ENCODE measurements at places on chromosomes 6 and 20.

DNA sequence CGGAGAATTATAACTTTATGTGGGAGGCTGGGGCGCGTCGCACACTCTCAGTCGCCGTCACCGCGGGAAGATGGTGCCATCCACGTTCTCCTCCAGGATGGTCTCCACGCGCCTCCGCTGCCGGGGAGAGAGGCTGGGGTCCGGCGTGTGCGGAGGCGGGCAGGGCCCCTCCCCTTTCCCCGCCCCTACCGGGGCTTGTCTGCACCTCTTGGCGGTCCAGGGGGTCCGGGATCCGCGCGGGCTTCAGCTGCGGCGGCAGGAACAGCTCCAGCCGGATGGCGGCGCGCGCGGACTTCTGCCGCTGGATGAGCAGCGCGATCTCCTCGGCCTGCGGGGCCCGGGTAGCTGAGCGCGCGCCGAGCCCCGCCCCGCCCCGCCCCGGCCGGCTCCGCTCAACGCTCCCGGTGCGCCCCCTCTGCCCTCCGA lies 807 bp downstream of the LKAAEAR1 start:
- DNase-seq = peak; percentile 81

- no peak for DNase-seq
These were observed 32.4 kb upstream of the RPP40 start for GRCh38 chr6:5036269-5036668.

GRCh38 chr20:47543006-47543431 lies 41.3 kb downstream of the NCOA3 start:
- no peak for DNase-seq

- DNase-seq = no peak
These were observed 85.5 kb upstream of the TENT5A start for GRCh38 chr6:81838031-81838430.

DNA sequence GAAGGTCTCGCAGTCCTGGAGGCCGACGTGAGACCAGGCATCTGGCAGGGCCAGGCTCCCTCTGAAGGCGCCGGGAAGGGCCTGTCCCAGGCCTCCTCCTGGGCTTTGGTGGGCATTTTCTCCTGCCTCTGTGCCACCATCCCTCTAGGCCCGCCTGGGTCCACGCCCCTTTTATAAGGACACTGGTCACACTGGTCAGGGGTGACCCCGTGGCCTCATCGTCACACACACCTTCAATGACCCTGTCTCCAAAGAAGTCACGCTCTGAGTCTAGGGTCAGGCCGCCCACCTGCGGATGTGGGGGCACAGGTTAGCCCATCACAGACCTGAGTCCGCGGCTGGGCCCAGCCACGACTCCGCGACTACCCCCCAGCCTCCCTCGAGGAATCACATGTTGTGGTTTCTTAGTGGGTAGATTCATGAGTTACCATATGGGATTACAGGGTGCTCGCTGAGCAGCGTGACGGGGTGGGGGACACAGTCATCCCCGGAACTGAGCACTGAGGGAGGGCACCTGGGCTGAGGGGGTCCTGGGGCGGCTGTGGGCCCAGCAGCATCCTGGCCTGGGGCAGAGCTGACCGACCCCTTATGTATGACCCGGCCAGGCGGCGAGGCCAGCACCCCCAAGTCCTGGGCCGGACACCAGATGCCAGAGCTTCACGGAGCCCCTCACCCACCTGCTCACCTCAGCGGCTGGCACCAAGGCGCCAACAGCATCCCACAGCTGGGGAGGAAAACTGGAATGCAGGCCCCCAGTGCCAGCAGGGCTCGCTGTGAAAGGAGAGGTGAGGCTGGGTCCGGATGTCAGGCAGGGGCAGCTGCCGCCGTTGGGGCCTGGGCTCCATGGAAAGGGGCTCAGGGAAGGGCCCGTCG lies 115.9 kb downstream of the DLL1 start:
- DNase-seq = no peak

- DNase-seq = no peak
These were observed 387.8 kb upstream of the RUNX2 start for GRCh38 chr6:44940367-44940766.

- no peak for DNase-seq
These were observed 216.1 kb upstream of the SGK1 start for GRCh38 chr6:134533991-134534390.

GRCh38 chr6:102742028-102742427 lies 1348.5 kb downstream of the GRIK2 start:
- DNase-seq = no peak

GRCh38 chr6:53837865-53838769 lies 43.3 kb downstream of the LRRC1 start:
- no peak for DNase-seq

- DNase-seq = no peak
These were observed 41.2 kb upstream of the POLR1H start for GRCh38 chr6:30019819-30020218.

DNA sequence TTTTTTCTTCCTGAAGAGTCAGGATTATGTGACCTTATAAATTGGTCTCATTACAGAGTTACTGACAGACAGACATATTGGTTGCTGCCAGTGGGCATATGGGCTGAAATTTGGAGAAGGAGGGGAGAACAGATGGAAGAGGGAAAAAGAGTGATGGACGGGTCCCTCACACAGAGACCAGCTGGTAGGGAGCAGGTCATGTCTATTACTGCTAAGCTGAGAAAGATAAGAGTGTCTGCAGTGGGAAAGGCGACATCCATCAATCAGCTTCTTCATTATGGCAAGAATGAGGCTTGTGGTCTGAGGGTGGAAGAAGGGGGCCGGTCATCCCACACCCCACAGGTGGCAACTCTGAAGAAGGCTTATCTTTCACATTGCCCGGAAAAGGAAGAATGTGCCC lies 353.8 kb upstream of the RSPO3 start:
- no peak for DNase-seq

DNA sequence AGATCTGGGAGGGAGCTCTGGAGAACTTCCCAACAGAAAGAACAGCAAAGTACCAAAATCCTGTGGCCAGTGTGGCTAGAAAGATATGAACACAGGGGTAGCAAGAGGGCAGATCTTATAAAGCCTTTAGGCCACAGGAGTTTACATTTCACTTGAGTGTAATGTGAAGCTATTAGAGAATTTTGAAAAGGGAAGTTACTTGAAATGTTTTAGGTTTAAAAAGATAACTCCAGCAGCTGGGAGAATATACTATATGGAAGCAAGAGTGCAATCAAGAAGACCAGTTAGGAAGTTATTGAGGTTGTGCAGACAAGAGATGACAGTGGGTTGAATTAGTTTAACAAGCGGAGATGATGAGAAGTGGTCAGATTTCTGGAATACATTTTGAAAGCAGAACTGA lies 7.9 kb downstream of the SUPT3H start:
- no peak for DNase-seq

GRCh38 chr6:107264357-107264840 lies 149.1 kb upstream of the BEND3 start:
- peak; percentile 38 for DNase-seq

- no peak for DNase-seq
These were observed 142.5 kb downstream of the CD164 start for GRCh38 chr6:109239651-109240321.

DNA sequence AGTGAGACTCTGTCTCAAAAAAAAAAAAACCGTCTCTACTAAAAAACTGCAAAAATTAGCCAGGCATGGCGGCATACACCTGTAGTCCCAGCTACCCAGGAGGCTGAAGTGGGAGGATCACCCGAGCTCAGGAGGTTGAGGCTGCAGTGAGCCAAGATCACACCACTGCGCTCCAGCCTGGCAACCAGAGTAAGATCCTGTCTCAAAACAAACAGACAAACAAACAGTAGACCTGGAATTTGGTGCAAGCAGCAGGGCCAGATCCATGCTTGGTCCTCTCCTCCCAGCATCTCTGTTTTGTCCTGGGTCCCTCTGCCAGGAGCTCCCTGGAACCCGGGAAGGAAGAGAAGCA lies 11.6 kb downstream of the RIPOR3 start:
- no peak for DNase-seq

DNA sequence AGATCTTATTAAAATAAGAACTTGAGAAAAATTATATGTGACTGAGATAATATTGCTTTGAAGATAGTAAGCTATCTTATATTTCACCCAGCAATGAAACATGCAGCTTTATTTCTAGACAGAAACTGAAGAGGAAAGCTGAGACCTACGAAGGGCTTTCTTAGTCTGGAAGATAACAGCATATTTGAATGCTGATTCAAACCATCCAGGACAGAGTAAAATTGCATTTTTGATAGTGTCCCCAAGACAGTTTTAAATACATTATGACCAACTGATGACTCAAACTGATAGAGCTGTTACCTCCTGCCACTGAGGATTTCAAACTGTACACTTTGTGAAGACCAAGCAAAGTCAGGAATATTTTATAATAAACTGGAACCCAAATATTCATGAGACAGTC lies 409.6 kb downstream of the GRIK2 start:
- DNase-seq = no peak

DNA sequence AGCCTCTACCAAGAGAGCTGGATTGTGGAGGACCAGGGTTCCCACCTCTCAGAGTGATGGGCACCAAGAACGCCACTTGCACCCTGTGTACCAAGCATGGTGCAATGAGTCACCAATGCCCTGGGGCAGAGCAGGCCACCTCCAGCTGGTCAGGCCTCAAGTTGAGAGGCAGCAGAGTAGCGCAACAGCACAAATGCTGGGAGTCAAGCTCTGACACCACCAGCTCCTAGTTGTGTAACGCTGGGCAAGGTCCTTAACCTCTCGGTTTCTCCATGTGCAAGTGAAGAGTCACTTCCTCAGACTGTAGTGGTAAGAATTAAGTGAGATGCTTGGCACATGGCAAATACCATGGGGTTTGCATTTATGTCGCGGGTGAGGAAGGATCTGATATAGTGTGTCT lies 25.6 kb downstream of the GFOD1 start:
- DNase-seq = no peak

DNA sequence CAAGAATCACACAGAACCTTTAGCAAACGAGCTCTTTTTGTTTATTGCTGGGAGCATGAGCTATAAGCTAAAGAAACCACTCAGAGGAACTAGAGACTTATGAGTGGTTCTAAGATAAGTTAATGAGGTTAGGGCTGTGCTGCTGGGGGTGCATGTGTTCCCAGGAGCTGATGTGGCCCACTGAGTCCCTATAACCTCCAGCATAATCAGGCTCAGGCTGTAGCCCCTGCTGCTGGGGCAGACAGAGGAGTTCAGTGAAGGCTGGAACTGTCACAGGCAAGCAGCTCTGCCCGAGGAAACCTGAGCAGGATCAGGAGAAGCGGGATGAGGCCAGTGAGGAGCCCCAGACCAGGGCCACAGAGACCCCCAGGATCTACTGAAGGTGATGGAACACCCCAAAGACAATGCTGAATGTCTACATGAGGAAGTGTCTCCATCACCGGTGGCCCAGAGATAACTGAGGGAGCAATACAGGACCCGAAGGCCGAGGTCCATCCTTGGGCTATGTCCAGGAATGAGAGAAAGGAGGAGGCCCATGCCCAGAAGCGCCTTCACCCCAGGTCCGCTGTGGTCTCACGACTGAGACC lies 17.3 kb downstream of the TUBB2B start:
- DNase-seq = no peak

GRCh38 chr6:98848539-98849242 lies 14.3 kb downstream of the POU3F2 start:
- no peak for DNase-seq

DNA sequence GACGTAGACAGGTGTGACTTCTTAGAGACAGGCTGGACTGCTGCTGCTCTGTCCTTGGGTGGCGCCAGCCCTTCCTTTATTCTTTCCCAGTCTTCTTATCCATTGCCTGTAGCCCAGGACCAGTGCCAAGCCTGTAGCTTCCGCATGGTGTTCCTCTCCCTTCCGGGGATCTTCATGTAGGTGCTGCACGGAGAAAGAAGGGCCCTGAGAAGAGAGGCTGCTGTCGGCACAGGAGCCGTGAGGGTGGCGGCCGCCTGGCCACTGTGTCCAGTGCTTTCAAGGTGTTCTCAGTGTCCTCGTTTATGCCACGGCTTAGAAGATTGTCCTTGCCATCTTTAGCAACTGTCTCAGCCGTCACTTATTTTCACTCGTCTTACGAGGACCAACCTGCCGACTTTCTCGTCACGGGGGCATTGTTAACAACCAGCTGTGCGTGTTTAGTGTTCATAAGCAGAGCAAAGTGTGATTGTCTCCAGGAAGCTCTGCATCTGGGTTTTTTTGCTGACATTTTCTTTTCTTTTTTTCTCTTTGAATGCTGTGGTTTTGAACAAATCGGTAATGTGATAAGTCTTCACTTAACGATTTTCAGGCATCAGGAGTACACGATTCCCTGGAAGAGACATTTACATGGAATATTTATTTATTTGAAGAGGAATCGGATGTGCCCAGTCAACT lies 61.2 kb downstream of the PPP1R14C start:
- DNase-seq = no peak

DNA sequence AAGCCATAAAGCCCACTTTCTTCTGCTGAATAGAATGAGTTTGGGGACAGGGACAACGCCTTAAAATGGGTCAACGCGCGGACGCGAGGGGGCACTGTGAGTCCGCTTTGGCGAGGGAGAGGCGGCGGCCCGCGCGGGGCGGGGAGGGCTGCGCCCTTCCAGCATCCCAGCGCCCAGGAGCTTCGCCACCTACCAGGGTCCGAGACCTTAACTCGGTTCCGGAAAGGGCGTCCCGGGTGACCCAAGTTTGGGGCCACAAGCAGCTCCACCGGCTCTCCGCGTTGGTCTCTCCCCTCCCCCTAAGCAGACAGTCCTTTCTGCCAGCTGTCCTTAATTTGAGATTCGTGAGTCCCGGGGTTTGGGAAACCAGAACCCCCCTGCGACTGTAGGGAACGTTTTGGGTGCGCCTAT lies 1.8 kb upstream of the SAMD5 start:
- peak; percentile 50 for DNase-seq

DNA sequence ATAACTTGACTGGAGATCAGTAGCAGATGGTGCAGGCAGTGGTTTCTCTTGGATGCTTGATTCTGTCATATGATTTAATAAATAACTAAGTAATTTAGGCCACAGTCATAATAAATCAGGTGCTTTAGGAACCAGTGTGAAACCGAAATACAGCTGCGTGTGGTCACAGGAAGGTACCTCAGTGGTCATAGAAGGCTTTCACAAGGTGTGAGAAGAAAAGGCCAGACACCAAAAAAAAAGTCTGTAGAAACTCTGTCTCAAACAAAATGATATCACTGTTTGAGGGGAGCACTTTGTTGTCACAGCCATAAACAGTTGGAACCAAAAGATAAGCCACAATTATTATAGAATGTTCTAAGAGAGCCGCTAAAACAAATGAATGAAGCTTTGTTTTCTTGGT lies 56.5 kb downstream of the ARMC2 start:
- DNase-seq = no peak

DNA sequence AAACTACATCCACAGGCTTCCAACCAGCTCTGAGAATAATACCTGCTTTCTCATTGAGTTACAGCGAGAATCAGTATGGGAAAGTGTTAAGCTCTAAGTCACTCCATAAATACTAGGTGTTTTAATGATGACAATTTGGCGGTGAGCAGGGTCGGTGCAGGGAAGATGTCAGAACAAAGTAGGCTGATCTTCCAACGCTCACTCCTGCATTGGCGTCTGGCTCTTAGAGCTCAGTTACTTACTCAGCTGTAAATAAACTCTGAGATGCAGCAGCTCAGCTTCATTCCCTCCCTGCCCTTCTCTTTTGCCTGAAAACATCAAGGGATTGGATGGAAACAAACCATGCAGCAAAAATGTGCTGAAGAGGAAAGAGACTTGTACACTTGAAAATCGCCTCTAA lies 102.5 kb upstream of the SPACA1 start:
- DNase-seq = no peak

Measured in ACHN (cell line).